Fibroblast of upper back skin (primary cell): ENCODE measurements at places on chromosomes 7 and 10.

DNA sequence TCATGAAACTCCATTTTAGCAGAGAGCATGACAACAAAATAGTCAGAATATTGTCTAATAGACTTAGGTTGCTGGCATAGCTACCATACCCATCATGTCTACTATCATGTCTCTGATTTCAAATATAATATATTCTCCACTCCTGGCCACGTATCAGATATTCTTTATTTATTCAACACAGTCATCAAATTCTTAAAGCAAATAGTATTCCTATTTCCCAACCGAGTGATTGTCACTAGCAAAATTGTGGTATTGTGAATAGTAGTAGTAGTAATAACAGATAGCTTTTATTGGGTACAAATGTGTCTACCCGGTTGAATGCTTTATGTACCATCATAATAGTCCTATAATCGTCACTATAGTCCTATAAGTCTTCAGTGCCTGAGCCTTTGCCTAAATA is 918.6 kb downstream of the KCNMA1 start:
- DNase-seq: no peak

DNA sequence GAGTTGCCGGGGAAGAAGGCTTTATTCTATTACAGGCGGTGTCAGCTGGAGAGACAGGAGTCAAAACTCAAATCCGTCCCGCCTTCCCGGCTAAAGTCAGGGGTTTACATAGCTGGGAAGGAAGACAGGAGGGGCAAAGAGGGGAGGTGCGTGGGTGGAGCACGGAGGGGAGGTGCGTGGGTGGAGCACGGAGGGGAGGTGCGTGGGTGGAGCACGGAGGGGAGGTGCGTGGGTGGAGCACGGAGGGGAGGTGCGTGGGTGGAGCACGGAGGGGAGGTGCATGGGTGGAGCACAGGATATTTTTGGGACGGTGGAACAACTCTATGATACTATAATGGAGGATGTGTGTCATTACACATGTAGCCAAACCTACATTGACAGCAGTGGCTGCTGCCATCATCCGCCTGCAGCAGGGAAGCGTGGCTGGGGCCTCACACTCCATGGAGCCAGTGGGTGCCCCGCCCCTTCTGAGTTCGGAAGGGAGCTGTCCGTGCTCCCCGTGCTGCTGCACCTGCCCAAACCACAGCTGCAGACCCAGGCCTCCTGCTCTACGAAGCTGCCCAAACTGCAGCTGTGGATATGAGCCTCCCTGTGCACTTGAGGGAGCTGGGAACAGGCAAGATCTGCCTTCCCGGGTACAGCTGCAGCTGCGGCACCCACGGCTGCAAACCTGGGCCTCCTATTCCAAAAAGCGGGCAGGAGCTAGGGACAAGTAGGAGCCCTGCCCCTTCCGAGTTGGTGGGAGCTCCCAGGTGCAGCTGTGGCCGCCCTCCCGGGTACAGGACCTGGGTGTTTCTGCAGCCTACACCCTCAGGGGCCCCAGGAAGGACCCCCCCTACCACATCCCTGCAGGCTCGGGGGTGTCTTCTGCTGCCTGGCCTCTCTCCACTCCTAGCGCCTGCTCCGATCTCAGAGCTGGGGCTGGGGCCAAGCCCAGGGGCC is 119.4 kb downstream of the DYNC2I1 start:
- no peak for DNase-seq

- DNase-seq: no peak
Observed at GRCh38 chr10:71282323-71282680, 36.8 kb upstream of the SLC29A3 start.

DNA sequence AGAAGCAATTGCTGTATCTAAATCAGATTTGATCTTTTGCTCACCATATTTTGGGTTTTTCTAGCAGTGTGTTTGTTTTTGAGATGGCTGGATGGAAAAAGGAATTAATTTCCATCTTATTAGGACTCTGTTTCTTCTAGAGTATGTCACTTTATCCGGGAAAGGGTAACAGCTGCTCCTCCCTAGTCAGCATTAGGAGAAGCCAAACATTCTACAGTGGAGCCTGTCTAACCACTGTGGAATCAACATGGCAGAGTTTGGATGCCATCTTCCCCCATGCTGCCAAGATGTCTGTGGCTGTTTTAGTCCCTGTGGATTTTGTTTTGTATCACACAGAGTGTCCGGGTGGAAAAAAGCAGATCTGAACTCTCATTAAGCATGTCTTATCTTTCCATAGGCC is 16.0 kb upstream of the LMOD2 start:
- DNase-seq: no peak

DNA sequence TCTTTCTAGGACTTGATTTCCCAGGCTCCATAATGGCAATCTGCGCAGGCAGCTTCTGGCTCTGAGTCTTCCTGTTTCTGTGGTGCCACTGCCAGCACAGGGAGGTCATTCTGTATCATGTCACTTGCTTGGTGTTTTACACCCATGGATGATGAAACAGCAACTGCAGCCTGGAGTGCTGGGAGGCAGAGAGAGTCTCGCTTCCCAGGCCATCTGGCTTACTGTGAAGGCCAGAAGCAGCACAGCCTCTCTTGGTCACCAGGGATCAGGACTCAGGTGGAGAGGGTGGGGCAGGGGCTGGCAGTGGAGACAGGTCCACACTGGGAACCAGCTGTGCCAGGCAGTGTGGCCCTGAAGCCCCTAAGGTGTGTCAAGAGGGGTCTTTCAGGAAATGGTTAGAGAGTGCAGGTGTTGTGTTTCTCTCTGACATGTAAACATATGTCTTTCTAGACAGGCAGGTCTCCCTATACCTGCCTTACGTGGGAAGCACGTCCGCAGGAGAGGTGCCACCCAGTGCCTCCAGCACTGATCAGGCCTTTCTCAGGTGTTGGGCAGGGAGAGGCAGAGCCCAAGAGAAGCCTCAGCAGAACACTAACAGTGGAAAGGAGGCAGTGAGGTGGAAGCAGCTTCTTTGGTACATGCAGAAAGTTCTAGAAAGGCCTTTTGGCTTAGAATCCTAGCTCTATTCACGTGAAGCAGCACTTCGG is 71.4 kb downstream of the INSIG1 start:
- no peak for DNase-seq

DNA sequence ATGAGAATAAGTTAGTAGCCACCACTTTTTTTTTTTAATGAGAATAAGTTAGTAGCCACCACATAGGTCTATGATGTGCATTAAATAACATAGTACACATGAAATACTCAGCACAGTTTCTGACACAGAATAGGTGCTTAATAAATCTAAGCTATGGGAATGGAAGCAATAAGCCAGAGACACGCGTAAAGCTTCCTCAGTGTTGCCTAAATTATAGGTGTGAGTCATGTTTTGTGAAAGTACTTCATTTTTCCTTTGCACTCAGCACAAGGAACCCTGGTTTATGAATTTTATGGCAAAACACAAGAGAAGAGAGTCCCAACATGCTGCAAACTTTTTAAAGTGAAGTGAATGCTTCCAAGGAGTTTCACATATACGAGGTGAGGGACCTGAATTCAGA is 267.4 kb downstream of the RNLS start:
- DNase-seq: peak; percentile 18

DNA sequence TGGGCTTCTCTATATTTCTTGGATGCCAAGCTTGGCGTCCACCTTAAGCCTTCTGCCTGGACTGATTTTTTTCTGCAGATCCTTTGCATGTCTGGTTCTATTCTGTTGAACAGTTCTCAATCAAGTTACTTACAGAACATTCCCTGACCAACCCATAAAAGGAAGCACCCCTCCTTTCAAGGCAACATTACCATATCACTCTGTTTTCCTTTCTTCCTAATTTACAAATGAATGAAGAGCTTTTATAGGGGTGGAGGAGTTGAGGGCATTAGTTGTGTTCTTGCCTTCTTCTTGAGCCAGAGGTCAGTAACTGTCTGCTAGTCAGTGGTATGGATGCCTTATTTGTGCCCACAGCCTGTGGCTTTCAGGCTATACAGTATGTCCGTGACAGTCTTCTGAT is 361.0 kb downstream of the PHTF2 start:
- no peak for DNase-seq

- DNase-seq: no peak
Observed at GRCh38 chr10:30472414-30473155, 38.6 kb downstream of the MAP3K8 start.

DNA sequence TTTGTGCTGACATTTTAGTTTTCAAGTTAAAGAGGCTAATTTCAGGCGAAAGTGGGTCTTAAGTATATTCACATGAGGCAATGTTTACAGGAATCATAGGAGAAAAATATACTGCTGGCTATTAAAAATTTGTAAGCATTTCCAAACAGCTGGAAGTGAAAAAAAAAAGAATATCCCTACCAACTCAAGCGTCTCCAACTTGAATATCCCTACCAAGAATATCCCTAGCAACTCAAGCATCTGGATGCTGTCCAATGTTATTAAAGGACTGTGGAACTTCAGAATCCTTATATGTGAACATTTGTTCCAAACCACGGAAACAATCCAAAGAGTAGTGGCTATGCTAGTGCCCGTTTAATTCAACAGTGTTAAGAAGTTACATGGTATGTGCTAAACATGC is 1303.0 kb downstream of the GATA3 start:
- no peak for DNase-seq

DNA sequence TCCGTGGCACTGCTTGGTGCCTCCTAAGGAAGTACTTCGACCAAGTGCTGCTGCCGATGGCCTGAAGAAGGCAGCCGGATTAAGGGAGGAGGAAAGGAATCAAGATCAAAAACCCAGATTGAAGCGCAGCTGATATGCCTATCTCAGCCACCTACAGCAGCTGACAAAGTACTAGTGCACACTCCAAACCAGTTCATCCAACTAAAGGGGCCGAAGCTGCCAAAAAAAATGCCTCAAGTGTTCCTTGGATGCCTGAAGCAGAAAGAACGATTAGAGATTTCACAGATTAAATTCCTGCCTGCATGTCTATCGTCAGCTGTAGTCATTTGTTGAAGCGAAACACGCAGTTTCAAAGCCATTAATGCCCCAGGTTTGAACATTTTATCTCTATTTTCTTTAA is 65.7 kb downstream of the TNRC18 start:
- DNase-seq: no peak
